Renal cortex interstitium (tissue), 15 donors: ENCODE measurements at places on chromosomes 12 and 14. TPM values are rescaled to one million over a fixed set of nuclear protein-coding genes. Genes with fewer than 3 reads are reported as not detected.

DNA sequence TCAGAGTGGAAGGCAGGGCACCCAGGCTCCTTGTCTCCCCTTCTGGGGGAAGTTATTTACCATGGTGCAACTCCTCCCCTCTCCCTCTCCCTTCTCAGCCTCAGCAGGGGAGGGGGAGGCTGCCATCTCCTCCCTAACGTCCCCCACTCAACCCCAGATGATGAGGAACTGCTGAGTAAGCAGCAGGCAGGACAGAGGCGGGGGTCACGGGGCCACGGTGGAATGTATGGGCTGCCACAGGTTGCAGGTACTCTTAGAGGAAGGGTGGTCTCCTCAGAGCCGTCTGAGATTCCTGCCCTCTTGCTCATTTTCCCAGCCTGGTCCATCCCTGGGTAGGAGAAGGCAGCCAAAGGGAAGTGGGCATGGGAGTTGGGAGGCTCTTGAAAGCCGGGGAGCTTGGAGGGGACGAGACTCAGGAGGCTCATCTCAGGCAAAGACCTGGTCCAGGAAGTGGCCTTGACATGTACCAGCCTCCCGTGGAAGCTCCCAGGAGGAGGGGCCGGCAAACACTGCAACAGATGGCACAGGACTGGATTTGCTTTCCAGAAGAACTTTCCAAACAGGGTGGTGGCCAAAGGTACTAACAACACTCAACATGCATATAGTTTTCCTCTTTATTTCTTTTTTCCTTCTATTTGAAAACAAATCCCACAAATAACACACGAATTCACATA lies 19.0 kb downstream of the RIN3 start:
- no peak for DNase-seq

- DNase-seq: no peak
Observed at GRCh38 chr12:112401903-112402498, 7.4 kb downstream of the RPL6 start.

GRCh38 chr12:130788515-130788914 lies 50.5 kb downstream of the STX2 start:
- no peak for DNase-seq

DNA sequence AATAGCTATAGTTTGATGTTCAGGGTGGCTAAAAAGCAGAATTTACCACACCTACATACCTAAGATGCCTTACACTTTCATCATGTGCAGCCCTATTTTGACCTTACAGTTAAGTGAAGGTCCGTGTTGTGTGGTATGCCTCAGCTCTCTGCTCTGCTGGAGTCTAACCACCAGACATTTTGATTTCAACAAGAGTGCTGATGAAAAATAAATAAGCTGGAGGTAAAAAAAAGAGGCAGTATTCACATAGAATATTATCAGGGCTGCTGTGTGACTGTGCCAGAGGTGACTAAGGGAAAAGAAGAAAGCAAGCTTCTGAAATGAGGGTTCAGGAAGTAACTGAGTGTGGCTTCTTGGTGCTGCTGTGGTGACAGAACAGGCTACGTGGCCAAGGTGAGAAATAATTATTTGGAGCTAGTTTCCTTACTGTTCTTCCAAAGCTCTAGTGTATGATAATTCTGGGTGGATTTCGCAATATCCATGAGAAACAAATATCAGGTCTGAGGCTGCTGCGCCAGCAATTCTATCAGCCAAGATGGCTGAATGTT lies 188.8 kb downstream of the STXBP6 start:
- no peak for DNase-seq

- no peak for DNase-seq
Observed at GRCh38 chr12:124829008-124829707, 34.5 kb downstream of the SCARB1 start.

- DNase-seq: no peak
Observed at GRCh38 chr12:80504389-80505163, 60.5 kb downstream of the PTPRQ start.

- DNase-seq: peak; percentile 39
Observed at GRCh38 chr12:28872654-28873268, 276.3 kb upstream of the FAR2 start.

DNA sequence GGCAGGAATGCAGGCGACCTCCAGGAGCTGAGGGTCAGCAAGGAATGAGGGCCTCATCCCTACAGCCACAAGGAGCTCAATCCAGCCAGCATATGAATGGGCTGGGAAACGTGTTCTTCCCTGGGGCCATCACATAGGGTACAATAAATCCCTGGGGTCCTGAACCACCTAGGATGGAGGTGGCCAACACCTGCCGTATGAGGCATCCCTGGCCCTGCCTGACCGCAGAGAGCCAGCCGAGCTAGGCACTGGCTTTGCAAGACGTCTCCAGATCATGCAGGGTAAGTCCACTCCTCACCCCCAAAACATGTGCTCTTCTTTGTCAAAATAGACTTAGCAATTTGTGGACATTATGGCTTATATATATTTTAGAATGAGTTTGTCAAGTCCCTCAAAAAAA lies 303.7 kb upstream of the DIO3 start:
- no peak for DNase-seq

GRCh38 chr12:108612788-108613282 lies 15.0 kb upstream of the TMEM119 start:
- no peak for DNase-seq

DNA sequence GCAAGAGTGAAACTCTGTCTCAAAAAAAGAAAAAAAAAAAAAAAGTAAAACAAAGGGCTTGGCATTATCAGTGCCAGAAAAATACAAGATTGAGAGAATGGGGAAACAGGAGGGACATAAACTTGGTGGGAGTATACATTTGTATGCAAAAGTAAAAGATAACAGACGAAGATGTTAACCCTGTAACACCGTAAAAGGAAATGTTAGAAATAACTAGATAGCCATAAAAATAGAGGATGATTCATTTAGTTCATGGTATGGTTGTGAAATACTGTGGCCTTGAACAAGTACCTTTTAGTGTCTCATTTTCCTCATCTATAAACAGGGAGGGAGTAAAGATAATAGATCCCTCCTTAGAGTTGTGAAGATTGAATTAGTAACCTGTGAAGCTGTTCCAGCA lies 33.3 kb downstream of the ATP2A2 start:
- DNase-seq: no peak

GRCh38 chr12:110039085-110039807 lies 9.1 kb downstream of the C12orf76 start:
- no peak for DNase-seq

DNA sequence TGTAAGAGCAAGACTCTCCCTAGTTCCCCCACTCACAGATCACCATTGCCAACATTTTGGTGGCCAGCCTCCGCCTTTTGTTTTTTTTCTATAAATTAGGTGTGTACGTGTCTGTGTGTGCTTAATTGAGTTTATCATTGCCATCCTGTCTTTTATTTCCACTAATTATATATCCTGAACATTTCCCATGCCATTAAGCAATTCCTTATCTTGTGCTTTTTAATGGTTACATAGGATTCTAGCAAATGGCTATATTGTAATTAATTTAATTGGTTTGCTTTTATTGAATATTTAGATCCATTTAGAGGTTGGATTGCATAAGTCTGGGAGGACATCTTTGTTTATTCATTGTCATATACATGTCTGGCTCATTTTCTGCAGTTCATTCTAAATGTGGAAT lies 107.3 kb upstream of the RTL1 start:
- no peak for DNase-seq

DNA sequence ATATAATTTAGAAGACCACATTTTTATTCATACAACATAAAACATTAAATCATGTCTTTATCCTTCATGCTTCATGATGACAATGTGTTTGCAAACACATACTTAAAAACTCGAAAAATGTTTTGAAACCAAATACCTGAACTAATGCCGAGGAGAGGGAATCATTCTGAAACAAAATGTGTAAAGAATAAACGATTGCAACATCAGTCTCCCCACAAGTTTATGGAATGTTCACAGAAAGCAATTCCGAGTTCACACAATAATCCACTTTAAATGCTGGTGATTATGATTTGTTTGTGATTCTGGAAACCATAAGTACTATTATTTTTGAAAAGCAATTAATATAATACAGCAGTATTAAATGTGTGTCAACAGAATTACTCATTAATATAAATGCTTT lies 84.5 kb upstream of the PDZRN4 start:
- no peak for DNase-seq

- no peak for DNase-seq
Observed at GRCh38 chr12:32926356-32926755, 29.8 kb upstream of the PKP2 start.

DNA sequence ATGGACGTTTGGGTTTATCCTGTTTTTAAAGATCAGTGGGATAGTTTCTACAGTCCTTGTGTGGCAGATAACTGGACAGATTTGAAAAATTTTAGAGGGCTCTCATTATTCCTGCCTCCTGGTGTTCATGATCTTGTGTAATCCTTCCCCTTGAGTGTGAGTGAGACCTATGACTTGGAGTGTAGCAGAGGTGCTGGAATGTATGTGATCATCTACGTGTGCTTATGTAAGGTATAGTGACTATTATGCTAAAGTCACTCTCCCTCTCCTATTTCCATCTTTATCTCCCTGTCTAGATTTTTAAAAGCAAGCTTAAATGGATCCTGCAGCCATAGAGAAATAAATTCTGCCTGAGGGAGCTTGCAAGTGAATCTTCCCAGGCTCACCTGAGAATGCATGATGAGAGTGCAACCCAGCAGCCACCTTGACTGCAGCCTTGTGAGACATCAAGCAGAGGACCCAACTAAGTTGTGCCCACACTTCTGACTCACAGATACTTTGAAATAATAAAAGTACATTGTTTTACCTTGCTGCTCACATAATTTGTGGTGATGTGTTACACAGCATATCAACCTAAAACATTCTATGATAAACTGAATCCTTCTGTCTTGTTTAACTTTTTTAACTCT lies 3.2 kb upstream of the OLR1 start:
- DNase-seq: no peak

The TBX5 gene
- not detected for polyA plus RNA-seq

The LGMN gene
- polyA plus RNA-seq: 135 TPM
